ENCODE measurements at places on chromosomes 1 and 21. TPM values are rescaled to one million over a fixed set of nuclear protein-coding genes. Genes with fewer than 3 reads are reported as not detected.
A peak's percentile ranks its signal among the peaks of the same experiment; 100 is the strongest.

The ICOSLG gene
- total RNA-seq, result 11.3 TPM

DNA sequence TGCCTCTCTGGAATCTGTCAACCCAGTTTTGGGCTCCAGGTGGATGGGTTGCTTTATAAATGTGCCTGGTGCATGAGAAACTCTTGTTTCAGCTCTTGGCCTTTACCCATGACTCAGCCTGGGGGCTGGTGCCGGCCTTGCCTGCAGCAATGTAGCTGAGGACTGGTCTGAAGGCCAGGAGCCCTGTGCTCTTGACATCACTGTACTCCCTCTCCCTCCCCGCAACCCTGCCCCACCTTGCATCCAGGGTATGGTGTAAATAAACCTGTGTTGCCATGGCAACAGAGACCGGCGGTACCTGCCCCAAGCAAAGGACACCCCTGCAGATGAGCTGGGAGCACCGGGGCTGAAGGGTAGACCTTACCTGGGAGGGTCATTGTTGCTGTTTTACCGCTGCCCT, 13.3 kb downstream of the FAM151A start:
- DNase-seq, result no peak

- peak; percentile 79 for DNase-seq
These were observed 158.8 kb downstream of the TOMM20 start for GRCh38 chr1:234969581-234970400.

The NCAM2 gene
- total RNA-seq, result 15.9 TPM

The PRMT6 gene
- 11.1 TPM for total RNA-seq

The GUCA2A gene
- not detected for total RNA-seq

DNA sequence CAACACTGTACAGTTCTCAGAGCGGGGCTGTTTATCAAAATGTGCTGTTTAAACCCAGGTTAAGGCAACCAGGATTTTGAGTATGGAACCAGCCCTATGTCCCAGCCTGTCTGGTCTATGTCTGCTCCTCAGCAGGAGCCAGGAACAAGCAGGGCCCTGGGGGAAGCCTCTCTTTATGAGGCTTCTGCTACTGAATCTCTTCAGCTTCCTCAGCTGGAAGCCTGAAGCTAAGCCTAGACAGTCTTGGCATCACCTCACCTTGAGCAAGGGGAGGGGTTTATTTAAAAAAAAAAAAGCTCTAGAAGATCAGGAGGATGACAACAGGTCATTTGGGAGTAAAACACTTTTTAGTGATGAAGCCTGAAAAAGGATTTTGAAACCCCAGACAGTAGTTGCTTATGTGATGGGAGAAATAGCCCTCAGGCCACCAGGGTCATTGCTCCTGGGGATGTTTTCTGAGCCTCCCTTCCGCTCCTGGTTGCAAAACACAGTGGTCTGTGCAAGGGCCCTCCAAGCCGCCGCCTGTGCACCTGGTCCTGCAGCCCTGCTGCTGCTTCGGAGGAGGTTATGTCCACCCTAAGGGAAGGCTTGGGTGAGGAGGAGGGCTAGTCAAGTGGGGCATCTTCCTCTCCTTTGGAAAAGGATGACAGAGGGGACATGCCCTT, 21.8 kb upstream of the GRHL3 start:
- DNase-seq, result no peak

- no peak for DNase-seq
These were observed 29.1 kb upstream of the CADM3 start for GRCh38 chr1:159142391-159142663.

DNA sequence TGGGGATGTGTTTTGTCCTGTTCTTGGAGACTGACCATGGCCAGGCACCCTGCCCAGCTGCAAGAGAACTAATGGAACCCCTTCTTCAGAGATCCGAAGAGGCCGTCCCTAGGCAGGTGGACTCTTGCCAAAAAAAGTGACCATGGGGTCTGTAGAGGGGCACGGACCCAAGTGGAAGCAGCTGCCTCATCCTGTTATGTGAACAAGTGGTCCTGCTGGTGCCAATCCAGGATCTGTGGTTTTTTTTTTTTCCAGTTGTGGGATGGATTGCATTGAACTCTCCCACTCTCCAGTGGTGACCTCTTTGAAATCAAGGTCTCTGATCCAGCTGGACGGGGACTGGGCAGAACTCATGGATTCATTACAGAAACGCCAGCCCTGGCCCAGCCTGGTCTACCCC, 71.2 kb downstream of the ARHGEF10L start:
- no peak for DNase-seq

The HNRNPCL2 gene
- not detected for total RNA-seq

GRCh38 chr1:113255038-113255719, 135.1 kb upstream of the MAGI3 start:
- DNase-seq, result no peak

The SPRR2E gene
- not detected for total RNA-seq

- DNase-seq, result no peak
These were observed 92.6 kb upstream of the BEND5 start for GRCh38 chr1:48869116-48869893.

GRCh38 chr1:2258122-2258681, 30.1 kb downstream of the SKI start:
- no peak for DNase-seq

DNA sequence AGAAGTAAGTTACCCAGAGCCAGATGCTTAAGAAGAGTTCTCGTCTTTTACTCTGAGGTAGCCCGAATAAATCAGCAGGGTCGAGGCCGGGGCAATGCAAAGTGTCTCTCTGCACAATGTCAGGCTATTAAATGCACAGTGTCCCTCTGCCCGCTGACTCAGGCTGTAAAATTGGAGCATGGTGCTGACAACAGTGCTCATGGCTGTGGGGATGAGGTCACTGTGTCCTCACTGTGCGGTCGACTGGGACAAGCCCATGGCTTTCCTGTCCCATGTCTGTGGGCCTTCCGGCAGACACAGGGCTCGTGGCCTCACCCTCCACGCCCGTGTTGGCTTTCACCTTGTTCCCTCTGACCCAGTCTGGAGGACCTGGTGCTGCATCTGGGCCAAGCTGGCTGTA, 14.6 kb upstream of the SLC2A1 start:
- DNase-seq, result no peak

GRCh38 chr1:245458761-245459174, 304.0 kb downstream of the KIF26B start:
- no peak for DNase-seq

DNA sequence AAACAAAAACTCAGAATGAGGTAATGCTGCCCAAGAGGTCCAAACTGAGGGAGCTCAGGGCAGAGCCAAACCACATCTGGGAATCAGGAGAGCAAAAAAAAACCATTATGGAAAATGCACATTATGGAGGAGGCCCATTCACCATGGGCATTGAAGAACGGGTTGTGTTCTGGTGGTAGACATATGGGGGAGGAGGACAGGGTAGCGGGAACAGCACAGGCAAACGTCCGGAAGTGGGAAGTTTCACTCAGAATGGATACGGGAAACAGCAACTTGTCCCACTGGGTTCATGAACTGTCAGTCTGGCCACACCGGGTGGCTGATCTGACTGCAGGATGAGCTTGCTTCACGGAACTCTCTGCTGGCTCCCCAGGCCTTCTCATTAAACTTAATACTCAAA, 139.7 kb downstream of the RRAGC start:
- DNase-seq, result no peak

- DNase-seq, result no peak
These were observed 40.4 kb downstream of the PHC2 start for GRCh38 chr1:33390542-33390941.

- DNase-seq, result peak; percentile 71
These were observed 44.1 kb downstream of the PGBD5 start for GRCh38 chr1:230382001-230382491.

The SMCP gene
- not detected for total RNA-seq

GRCh38 chr1:43776043-43776761, 68.9 kb downstream of the ST3GAL3 start:
- DNase-seq, result no peak

DNA sequence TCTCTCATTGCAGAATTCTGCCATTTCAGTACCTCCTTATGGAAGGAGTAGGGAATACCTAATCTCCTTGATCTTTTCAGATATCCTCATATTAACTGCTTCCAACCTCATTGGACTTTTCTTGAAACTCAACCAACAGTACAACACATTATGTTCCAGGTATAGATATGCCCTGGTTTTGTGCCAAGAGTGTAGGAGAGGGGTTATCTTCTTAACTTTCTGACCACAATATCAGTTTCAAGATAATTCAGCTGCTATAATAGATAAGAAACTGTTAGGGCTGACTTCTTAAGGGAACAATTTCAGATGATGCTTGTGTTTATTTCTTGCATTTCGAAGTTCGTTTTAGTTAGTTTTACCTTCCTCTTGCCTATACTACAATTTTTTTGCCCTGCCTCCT, 2.1 kb upstream of the LPGAT1 start:
- DNase-seq, result no peak

DNA sequence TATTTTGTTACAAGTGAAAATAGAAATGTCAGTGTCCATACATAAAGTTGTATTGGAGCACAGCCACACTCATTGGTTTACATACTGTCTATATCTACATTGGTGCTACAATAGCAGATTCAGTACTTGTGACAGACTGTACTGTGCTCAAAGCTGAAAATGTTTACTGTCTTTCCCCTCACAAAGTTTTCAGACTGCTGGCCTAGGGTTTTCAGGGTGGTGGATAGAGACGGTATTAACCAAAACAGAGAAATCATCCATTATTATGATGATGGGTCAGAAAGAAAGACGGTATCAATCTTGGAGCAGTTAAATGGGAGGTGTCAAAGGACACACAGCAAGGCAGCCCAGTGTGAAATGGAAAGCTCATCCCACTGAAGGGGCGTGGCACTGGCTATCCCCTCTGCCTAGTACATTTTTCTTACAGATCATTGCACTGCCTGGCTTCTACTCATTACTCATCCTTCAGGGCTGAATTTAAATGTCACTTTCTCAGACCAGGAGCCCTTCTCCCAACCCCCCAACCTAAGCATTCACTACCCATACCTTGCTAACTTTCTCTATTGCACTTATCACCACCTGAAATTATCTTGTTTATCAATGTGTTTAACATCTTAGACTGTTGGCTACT, 10.2 kb downstream of the JAK1 start:
- no peak for DNase-seq

GRCh38 chr1:244050835-244051444, at the start of gene ZBTB18:
Gene ZBTB18 (plus strand): TSS chr1:244051283. CDS start chr1:244051432, 149 bp downstream.
- DNase-seq, result no peak

The ACTN2 gene
- total RNA-seq, result 2.8 TPM

DNA sequence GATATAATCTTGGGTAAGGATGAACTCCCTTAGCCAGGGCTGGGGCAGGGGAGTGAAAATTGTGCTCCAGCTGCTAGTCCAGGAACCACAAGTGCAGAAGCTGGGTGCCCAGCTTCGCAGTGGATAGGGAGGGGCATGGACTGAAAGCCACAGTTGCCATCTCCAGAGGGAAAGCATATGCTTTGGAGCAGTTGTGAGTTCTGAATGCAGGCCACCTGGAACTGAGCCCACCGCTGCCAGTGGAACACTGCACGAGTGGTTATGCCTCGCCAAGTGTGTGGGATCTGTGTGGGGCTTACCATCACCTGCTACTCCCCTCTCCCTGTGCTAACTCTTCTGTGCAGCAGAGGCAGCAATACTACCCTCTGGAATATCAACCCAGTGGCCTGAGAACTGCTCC, 158.4 kb upstream of the DPT start:
- DNase-seq, result no peak

DNA sequence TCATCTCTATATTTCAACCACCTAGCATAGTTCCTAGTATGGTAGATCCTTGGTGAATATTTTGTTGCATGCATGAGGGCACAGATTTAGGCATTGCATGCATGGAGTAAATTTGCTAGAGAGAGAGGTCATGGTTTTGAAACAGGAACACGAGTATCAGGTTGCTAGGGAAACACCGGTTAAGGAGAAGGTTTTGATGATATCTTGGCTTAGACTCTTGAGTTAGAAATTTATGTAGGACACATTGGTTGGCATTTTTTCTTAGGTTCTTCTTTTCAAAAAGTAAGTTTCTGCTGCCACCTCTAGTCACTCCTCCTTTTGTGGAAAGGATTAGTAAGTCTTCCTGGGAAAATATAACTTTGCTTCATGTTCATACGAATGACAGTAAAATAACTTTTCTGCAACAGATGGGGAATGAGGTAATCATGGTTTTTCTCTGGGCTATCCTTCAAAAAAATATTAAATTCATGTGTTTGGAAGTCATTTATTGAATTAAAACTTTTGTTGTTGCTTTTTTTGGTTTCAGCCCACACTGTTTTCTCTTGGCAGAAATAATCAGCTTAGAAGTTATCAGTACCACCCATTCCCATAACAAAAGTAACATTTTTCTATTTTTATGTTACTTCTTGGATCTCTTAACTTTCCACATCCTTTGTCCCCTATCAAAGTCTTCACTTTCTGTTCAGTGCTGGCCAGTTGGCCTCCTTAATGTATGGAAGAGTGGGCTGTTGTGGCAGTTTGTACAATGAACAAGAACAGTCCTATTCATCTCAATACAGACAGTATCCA, 97.3 kb downstream of the PLA2G4A start:
- DNase-seq, result no peak

The TNFRSF14 gene
- total RNA-seq, result 133 TPM

- DNase-seq, result no peak
These were observed 98.0 kb upstream of the BCAR3 start for GRCh38 chr1:93779540-93780165.

DNA sequence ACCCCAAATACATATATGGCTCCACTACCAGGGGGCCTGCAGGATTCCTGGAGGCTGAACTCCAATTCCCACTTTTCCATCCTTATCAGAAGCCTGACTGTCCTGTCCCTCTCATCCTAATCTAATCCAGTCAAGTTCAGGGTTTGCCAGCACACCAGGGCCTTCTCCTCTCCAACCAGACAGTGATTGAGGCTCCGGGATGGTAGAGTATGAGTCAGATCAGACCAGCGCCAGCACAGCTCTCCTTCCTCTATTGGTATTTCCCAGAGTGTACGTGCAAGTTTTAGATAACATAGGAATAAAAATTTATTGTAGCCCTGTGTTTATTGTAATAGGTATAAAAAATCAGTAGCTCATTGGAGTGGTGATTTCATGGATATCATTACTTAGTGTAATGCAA, 24.5 kb upstream of the RCSD1 start:
- DNase-seq, result no peak

DNA sequence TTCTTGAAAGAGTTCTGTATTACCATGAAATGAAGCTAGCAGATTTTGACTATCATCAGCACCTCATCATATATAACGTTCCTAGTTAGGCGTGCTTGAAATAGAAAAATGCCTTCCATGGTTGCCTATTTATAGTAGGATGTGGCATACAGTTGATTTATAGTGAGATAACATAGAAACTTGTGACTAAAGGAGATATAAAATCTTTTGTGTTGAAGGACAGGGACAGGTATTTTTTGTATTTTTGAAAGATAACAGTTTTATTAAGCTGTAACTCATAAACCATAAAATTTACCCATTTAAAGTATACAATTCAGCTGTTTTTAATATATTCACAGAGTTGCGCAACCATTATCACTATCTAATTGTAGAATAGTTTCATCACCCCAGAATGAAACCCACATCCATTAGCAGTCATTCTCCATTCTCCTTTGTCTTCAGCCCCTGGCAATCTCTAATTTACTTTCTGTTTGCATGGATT, 19.3 kb downstream of the SPEN start:
- no peak for DNase-seq

Data from upper lobe of right lung (tissue), 1 donor.